ENCODE measurements at places on chromosomes 5 and 9.

GRCh38 chr5:3925935-3926334, 330.3 kb downstream of the IRX1 start:
- DNase-seq, result no peak

GRCh38 chr5:151496041-151496484, 48.7 kb downstream of the SLC36A1 start:
- DNase-seq, result no peak

- DNase-seq, result no peak
Observed at GRCh38 chr5:135743705-135744411, 90.6 kb upstream of the SLC25A48 start.

- no peak for DNase-seq
Observed at GRCh38 chr9:211036-211435, 3.6 kb upstream of the DOCK8 start.

- no peak for DNase-seq
Observed at GRCh38 chr5:1787472-1788047, 12.1 kb downstream of the MRPL36 start.

DNA sequence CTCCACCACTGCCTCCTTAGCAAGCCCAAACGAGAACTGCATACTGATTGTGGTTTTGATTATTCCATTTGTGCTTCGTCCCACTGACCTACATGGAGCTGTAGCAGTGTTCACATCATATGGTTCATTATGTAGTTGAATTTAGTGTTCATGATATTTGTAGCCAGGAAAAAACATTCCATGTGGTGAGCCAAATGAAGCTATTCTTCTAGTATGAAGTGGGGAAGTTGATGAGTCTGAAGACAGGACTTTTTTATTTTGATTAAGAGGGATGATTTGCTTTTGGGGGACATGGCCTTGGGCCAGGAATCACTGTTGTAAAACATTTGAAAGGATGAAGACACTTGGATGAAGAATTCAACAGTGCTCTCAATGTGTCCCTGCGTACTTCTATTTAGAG, 192.9 kb upstream of the SLC27A6 start:
- no peak for DNase-seq

- DNase-seq, result no peak
Observed at GRCh38 chr9:126616521-126616976, 2.8 kb downstream of the LMX1B start.

GRCh38 chr5:56327809-56328208, 94.7 kb upstream of the ANKRD55 start:
- peak; percentile 60 for DNase-seq

GRCh38 chr9:6673326-6674025, 27.9 kb upstream of the GLDC start:
- no peak for DNase-seq

GRCh38 chr5:124812771-124813358, 66.4 kb upstream of the ZNF608 start:
- no peak for DNase-seq

DNA sequence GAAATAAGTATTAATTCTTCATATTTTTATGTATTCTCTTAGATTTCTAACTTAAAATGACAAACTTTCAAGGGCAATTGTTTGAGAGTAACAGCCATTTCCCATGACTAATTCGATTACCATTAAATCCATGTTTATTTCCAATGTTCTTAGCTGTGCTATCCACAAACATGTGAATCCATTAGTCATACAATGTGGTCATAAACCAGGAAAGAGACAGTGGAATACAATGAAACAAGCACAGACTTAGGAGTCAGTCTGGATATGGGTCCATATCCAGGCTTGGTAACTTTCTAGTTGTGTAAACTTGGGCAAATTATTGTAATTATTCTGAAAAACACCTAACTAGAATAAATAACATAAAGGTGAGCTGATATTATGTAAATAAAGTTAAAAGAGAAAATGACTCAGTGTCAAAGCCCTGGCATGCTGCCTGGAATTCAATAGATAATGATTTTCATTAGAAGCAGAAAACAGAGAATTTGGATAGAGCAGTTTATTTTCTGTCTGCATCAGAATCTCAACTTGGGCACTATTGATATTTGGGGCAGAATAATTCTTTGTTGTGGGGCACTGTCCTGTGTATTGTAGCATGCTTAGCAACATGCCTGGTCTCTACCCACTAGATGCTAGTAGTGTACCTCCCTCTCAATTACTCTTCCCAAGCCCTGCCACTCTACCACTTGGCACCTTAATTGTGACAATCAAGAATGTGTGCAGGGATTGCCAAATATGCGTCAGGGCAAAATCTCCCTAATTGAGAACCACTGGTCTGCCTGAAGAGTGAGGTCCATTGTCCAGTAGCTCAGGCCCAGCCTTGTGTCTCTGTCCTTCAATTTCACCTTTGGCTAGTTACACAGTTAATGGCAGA, 44.7 kb upstream of the SLC27A6 start:
- DNase-seq, result no peak

- no peak for DNase-seq
Observed at GRCh38 chr5:151461312-151461711, 13.9 kb downstream of the SLC36A1 start.

GRCh38 chr9:135903786-135904520, 3.4 kb downstream of the CAMSAP1 start:
- no peak for DNase-seq

- DNase-seq, result no peak
Observed at GRCh38 chr9:129630967-129631673, 5.2 kb downstream of the NTMT1 start.
